ENCODE measurements at places on chromosomes 12 and 14.

DNA sequence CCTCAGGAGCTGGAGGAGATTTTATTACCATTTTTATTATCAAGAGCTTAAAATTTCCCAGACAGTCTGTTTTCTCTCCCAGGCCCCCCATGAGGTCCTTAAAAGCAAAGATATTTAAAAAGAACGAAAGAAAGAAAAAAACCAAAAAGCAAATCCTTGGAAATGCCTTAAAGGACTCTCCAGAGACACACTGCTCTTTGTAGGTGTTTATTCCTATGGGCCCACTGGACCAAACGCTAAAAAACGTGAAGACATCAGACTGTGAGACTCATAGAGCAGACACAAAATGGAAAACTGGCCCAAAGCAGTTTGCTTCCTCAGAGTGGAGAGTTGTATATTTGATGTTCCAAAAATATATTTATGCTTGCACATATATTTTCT, 1.2 kb upstream of the NID2 start:
- DNase-seq: no peak

GRCh38 chr14:96559571-96559970, 57.4 kb downstream of the PAPOLA start:
- no peak for DNase-seq

- peak; percentile 97 for DNase-seq
These were observed 1103.6 kb downstream of the BCL11B start for GRCh38 chr14:98168211-98168985.

- no peak for DNase-seq
These were observed 43.2 kb downstream of the KRT80 start for GRCh38 chr12:52148464-52149181.

- no peak for DNase-seq
These were observed 52.3 kb downstream of the VEZT start for GRCh38 chr12:95269892-95270291.
